ENCODE measurements at places on chromosomes 4 and X. TPM values are rescaled to one million over a fixed set of nuclear protein-coding genes. Genes with fewer than 3 reads are reported as not detected.

The DCAF8L1 gene
- not detected for total RNA-seq

The WAS gene
- total RNA-seq, result 63.7 TPM

The ZNF280C gene
- total RNA-seq, result 4.2 TPM

The SHROOM2 gene
- total RNA-seq, result not detected

The KLHL4 gene
- total RNA-seq, result not detected

The CFAP47 gene
- not detected for total RNA-seq

The ATP7A gene
- total RNA-seq, result 12.1 TPM

The HADH gene
- 16.3 TPM for total RNA-seq

The RPS6KA6 gene
- total RNA-seq, result not detected

The SSX2 gene
- total RNA-seq, result not detected

DNA sequence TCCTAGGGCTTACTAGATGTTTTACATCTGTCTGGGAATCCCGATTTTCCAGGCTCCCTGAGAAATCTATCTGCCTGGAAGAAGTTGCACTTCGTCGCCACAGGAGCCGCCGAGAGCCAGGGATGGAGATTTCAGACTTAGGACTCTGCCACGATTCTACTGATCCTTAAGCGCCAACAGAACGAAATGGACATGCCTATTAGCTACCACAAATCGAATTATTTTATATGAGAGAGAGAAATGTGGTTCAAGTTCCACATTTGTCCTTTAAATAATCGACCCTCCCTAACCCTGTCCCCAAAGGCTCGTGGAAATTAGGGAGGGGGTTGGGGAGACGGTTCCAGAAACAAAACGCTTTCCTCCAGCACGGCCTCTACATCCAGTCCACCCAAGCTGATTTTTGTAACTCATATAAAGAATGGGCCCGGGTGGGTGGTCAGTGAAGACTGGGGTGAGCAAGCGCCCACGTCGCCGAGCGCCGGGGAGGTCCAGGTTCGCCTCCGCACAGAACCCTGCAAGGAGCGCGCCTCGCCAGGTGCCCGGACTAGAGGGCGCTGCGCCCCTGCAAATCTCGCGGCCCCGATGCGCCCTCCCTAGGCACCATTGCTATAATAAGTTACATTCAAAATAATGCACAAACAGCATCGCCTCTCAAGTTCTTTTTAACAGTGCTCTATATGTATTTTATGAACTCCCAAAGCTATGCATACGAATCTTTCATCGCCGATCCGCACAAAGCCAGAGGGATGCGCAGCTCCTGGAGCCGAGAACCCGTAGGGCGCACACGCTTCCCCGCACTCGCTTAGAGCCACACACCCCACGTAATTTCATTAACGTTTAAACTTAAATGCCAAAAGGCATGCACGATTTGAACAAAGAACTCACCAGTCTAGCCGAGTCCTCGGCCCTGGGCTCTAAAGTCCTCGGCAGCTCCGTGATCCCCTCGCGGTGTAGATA lies 2.1 kb upstream of the FAT1 start:
- no peak for DNase-seq

DNA sequence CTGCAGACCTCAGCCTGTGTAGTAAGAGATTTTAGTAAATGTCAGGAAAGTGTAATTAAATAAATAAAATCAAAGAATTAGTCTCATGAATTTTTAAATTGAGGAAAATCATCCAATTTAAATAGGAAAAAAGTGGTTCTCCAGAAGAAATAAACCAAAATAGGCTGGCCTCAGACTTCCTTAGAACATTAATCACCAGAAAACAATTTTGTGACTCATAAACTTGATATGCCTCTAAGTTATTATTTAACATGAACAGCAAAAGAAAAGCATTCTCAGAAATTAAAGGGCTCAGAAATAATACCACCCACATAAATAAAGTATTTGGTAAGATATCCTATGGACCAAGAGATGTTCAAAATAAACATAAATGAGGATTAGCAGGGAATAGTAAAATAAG lies 14.3 kb downstream of the FAM47B start:
- DNase-seq, result no peak

DNA sequence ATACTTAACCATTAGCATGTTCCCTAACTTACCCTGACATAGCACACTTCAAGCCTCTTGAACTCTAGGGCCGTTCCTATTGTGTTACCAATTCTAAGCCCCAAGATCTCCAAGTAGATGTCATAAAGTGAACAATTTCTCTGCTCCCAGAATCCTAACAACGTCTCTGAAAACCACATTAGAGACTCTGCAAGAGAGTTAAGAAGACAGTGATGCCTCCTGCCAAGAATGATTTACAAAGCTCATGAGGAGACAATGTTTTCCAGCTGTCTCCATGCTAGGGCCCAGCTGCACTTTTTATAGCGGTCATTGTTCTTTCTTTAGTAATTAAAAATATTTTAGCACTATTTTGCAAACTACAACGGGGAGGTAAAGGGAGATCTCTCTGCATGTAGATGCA lies 358.4 kb downstream of the PPP3CA start:
- DNase-seq, result no peak

DNA sequence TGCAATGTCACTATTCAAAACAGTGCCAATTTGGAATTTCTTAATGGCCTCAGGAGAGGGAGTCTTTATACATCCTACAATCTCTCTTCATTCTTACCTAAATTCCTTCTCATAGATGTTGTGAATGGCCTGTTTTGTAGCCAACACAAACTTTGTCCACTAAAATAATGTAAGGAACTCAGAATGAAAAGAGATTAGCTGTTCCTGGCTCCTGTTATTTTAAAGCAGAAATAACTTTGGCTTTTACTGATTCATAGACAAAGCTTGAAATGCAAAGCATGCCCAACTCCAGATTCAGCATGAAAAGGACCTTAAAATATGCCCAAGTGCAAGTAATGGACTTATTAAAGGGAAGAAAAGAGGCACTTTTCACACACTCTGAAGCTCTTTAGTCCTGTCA lies 146.0 kb upstream of the GPC4 start:
- no peak for DNase-seq

DNA sequence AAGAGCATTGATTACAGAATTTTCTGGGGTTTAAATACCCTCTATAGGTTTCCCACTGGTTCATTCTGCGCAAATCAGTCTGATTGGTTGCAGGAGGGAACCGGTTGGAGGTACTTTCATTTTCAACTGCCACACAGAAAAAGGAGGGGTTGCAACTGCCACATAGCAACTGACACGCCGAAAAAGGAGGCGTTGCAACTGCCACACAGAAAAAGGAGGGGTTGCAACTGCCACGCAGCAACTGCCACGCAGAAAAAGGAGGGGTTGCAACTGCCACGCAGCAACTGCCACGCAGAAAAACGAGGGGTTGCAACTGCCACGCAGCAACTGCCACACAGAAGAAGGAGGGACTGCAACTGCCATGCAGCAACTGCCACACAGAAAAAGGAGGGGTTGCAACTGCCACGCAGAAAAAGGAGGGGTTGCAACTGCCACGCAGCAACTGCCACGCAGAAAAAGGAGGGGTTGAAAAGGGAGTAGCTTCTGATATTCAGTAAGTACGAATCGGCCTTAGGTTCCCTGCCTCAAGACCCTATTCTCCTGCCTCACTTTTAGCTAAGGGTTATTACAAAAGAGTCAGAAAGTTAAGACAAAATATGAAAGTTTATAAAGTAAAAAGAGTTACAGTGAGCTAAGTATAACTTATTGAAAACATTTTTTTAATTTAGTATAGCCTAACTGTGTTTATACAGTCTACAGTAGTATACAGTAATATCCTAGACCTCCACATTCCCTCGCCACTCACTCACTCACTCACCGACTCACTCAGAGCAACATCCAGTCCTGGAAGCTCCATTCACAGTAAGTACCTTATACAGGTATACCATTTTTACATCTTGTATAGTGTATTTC lies 431.8 kb downstream of the KCTD8 start:
- DNase-seq, result no peak

- DNase-seq, result no peak
Measured at GRCh38 chr4:118955515-118955914, 66.9 kb downstream of the SYNPO2 start.

DNA sequence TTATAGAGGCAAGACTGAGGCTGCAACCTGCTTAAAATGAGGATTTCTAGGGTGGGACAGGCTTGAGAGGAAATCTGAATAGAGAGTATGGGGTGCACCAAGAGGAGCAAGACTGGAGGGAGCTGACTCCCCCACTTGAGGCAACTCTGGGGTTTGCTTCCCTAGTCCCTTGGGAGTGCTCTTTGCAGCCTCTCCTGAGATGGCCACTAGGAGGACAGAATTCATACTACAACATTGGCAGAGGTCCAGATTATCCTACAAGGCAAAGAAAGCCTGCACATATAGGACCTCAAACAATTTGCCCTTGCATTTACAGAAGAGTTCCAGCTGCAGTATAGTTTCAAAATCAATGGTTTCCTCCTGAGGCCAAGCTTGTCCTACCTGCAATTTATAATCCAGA lies 830.9 kb downstream of the TECRL start:
- DNase-seq, result no peak

GRCh38 chr4:114423582-114423981 lies 175.0 kb upstream of the UGT8 start:
- no peak for DNase-seq

GRCh38 chr4:140611854-140612253 lies 43.1 kb upstream of the UCP1 start:
- no peak for DNase-seq

- DNase-seq, result no peak
Measured at GRCh38 chr4:133154725-133155124, 5.6 kb downstream of the PCDH10 start.

- DNase-seq, result no peak
Measured at GRCh38 chr4:141132072-141132708, 1.1 kb downstream of the RNF150 start.

DNA sequence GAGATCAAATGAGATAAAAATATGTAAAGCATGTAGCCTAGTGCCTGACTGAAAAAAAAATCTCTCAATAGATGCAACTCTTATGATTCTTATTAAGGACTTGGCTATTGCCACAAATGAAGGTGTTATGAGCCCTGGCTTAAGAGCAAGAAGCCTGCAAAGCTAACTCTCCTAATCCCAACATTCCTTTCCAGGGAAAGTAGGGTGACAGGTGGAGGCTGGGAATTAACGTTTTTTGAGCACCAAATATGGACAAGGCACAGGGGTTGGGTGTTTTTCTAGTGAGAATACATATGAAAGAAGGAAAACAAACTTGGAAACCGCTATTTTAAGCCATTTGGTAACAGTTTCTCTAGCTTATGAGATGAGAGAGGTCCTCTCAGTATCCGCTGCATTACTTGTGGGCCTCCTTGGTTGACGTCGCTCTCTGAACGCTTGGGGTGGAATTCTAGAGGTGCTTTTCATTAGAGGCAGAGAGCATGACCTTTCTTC lies 2.4 kb downstream of the RHOH start:
- peak; percentile 51 for DNase-seq

DNA sequence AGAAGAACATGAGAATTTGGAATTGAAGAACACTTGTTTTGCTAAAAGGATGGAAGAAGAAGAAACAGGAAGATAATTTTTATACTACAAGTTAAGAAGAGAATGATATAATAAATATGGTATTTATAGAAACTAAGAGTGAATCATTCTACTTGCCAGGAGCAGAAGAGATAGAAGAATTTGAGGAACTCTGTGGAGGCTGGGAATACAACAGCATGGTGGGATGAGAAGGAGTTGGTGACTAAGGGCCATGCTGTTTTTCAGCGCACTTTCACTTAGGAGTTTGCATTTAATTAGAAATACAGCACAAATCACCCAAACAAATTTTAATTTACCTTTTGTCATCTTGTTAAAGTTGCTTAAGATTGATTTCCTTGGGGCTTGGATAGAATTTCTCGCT lies 20.5 kb downstream of the HADH start:
- DNase-seq, result no peak

- no peak for DNase-seq
Measured at GRCh38 chrX:113743069-113743468, 840.8 kb upstream of the HTR2C start.

DNA sequence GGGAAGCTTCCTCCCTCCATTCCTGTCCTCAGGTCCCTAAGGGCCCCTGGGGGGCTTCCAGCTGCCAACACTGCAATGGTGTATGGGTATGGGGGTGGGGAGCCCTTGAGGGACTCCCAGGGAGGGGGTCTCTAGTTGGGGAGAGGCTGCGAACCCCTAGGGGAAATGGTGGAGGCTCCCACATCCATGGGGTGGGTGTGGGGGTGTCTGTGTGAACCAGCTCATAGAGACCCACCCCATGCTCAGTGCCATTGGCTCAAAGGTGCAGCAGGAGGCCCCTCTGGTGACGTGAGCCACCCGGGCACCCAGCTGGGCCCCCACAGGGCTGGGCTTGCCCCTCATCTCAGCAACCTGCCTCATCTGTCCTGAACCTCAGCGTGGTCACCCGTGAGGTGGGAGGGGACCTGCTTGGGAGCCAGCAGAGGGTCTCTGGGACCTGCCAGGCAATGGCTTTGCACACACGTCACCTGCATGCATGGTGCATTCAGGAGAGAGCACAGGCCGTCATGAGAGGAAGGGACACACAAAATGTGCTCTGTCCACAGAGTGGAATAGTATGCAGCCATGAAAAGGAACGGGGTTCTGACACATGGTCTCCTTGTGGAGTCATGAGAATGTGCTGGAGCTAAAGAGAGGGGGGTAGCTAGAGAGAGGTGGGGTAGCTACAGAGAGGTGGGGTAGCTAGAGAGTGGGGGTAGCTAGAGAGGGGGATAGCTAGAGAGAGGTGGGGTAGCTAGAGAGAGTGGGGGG lies 22.7 kb upstream of the PLCXD1 start:
- no peak for DNase-seq

DNA sequence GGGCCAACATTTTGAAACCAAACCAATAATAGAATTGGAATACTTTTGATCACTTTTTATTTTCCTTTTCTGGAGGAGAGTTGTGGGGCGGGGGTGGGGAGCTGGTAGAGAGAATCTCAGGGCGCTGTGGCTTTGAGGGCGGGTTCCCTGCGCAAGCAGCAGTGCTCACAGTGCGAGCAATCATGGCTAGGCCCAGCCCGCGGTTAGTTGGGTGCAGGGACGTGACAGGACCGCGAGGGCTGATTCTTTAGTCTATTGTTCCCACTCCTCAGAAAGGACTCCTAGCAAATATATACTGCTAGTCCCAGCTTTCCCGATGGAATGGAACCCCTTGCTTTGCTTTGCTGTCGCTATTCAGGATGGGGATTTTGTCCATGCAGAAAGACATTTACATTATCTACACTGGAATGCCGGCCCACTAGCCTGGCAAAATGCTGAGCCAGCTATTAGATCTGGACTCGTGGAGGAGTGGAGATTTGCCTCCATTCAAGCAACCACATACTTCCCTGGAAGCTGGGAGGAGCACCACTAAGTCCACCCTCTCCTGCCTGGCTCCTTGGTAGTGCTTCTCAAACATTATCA lies 23.9 kb upstream of the APLN start:
- DNase-seq, result peak; percentile 32

- no peak for DNase-seq
Measured at GRCh38 chrX:17459008-17459611, 84.1 kb downstream of the NHS start.

GRCh38 chr4:151874328-151874727 lies 113.5 kb upstream of the GATB start:
- no peak for DNase-seq

DNA sequence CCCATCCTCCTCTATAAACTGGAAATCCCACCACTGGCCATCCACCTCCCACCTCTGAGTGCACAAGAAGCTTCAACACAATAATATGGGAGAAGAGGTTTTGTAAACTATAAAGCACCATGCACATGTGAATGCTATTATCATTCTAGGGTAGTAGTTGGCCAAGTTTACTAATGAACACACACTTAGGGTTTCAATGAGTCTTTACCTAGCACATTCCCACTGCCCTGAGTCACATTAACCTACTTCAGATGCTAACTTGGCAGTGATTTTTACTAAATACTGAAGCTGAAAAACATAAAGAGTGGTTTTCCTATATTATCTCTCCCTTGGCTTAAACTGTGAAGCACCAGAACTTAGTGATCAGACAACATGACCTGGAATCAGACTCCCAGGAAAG lies 93.9 kb downstream of the SH3KBP1 start:
- no peak for DNase-seq

- peak; percentile 64 for DNase-seq
Measured at GRCh38 chrX:74382613-74383012, 38.7 kb upstream of the SLC16A2 start.
